ENCODE measurements at places on chromosomes 7 and 10. TPM values are rescaled to one million over a fixed set of nuclear protein-coding genes. Genes with fewer than 3 reads are reported as not detected.

Gene FAM241B
- total RNA-seq = 3.2 TPM

Gene SEMA3A
- total RNA-seq = 0.30 TPM

- no peak for DNase-seq
Observed at GRCh38 chr10:122822973-122823690, 22.5 kb downstream of the CUZD1 start.

DNA sequence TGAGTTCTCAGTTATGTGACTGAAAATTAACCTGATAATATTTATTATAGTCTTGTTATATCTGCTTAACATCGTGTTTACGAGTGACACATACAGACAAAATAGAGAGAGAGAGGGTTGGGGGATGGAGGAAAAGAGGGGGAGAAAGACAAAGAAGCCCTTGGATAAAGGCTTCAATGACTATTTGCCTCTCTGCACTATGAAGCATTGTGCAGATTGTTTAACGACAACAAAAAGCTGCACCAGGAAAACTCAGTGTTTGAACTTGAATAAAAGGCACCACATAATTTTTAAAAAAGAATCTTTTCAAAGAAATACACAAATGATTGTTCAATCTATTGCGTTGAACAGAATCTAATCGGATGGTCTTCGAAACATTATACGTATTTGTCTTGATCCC lies 27.8 kb downstream of the MAGI2 start:
- no peak for DNase-seq
